Ascending aorta (tissue), 2 donors: ENCODE measurements at places on chromosomes 12 and 14. TPM values are rescaled to one million over a fixed set of nuclear protein-coding genes. Genes with fewer than 3 reads are reported as not detected.

DNA sequence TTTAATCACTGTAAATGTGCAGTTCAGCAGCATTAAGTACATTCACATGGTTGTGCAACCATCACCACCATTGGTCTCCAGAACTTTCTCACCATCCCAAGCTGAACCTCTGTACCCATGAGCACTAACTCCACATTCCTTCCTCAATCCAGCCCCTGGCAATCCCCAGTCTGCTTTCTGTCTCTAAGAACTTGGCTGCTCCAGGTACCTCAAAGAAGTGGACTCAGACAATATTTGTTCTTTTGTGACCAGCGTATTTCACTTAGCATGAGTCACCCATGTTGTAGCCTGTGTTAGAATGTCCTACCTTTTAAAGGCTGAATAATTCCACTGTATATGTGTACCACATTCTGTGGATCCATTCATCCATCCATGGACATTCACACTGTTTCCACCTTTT, 64.6 kb downstream of the SLC24A4 start:
- no peak for DNase-seq

GRCh38 chr14:95326987-95327386, 7.3 kb upstream of the CLMN start:
- no peak for DNase-seq

- DNase-seq = no peak
These were observed 67.3 kb downstream of the STXBP6 start for GRCh38 chr14:24982472-24983155.

Gene PNP
- 62.7 TPM for total RNA-seq

- no peak for DNase-seq
These were observed 30.4 kb upstream of the BCAT1 start for GRCh38 chr12:24979329-24979728.

DNA sequence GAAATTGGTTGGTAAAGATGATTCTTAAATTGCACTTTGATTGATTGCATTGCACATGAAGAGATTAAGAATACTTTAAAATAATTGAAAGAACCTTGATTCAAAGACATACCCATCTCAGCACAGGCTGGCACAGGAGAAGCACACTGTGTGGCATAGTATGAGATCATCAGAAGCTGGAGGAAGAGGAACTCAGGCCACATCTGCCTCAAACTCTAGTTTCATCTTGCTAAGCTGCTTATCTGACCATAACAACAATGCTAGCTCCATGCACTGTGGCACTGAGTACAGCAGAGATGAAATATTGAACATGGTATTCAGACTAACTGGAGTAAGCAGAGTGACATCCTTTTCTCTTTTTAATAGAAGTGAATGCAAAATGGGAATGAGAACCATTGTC, 99.1 kb downstream of the TBC1D30 start:
- no peak for DNase-seq

DNA sequence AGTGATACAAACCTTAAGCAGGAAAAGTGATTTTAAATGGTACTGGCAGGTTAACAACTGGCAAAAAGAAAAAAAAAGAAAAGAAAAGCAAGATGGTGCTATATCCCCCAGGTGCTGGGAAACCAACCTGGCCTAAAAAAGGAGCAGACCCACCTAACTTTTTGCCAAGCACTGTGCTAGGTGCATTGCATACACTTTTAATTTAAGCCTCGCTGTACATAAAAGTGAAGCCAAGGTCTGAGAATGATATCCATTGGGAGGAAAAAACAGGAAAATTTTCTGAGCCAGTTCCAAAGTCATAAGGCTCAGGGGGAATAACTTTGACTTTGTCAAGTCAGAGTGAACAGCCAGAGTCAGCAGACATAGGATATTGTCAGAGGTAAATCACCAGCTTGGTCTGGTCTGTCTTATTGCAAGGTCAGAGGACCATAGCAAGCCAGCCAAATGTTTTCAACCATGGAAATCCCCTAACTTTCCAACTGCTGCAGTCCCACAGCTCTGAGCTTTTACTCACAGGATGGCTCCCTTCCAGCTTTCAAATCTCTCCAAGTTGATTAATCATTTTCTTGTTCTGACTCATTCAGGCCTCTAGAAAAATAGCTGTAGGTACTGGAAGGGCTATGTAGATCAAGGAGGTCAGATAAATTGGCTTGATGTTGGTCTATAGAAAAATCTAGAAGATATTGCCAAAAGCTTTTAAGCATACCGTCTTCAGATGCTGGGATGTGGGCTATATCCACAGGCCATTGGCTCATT, 412.9 kb downstream of the RAD51B start:
- peak; percentile 84 for DNase-seq

DNA sequence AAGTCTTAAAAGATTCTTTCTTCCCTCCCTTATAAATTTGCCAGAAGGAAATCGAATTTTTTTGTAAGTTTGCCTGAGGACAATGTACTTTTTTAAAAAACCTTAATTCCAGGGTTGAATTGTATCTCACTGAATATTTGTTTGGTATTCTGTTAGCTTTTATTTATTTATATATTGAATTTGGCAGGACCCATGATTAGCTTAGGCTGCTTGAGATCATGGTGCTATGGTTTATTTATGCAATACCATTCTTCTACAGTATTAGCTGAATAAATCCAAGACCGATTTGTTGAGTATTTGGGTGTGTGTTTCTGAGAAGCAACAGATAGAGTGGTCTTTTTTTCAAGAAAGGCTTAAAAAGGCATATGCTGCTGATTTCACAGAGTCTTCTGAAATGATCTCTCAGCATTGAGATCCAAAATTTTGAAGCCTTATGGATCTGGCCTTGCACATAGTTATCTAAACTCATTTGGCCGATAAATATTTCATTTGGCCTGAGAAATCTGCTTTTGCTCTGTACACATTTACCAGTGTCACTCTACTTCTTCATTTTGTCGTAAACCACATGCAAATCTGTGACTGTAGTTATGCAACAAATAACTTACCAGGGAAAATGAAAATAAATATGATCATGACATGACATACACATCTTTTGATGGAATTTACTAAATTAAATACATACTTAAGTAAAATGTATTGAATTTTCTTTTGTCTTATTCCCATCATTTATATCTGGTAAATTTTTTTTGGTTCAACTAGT, 265.8 kb upstream of the FLRT2 start:
- DNase-seq = no peak

GRCh38 chr12:28782812-28783211, 366.3 kb upstream of the FAR2 start:
- DNase-seq = no peak

- DNase-seq = no peak
These were observed 72.5 kb upstream of the SLC38A2 start for GRCh38 chr12:46445093-46445492.

Gene CCDC60
- total RNA-seq = not detected

DNA sequence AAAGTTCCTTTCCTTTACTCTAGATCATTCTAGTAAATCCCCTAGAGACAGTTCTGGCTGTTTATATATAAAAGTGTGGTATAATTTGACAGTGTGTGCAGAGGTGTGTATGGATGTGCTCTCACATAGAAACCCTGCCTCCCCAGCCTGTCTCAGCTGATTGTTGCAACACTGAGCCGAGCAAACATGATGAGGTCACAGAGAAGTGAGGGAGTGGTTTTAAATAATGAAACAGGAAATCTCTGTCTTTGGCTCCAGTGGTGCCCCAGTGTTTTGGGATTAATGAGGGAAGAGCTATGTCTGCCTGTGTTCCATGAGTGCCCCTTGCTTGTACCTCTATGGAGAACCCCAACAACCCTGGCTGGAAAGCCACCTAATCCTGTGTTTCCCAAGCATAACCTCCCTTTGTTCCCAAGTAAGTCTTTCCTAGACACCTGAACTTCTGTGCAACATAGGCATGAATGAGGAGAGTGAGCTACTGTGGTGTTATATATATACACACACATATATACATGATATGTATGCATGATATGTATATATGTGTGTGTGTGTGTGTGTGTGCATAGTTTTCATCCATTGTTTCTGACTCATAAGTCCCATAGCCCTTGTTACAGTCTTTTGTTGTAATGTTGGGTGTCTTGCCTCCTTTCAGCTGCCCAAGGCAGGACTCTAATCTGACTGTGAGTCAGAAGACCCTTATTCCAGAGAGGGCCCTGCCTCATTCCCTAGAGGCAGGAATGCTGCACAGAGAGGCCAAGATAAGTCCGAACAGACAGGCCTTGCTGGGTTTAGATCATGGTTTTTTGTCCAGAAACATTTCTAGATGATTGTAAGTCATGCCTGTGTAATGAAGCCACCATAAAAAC, 18.0 kb downstream of the TRAF3 start:
- peak; percentile 68 for DNase-seq

DNA sequence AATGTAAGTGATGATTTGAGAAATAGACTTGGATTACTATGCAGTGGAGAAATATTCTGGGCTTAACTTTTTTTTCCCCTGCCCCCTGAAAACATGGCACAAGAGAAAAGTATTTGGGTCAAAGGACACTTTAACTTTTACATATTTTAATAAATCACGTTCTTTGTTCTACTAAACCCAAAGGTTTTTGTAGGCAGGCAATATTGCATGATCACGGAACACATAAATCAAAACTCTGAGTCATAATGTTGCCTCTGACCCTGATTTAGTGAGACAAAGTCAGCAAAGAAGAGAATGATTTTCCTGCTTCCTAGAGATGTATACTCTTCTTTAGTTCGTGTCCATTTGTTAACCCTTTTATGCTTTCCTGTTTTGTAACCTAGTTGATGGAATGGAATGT, 38.0 kb downstream of the ABCD2 start:
- DNase-seq = no peak
